Stimulated activated CD8-positive, alpha-beta memory T cell treated with anti-CD3 and anti-CD28 coated beads, Interleukin-2, amount 100 ng/mL, for 48 hours (primary cell): ENCODE measurements at places on chromosomes 4 and X.

- DNase-seq, result no peak
These were observed 897.3 kb upstream of the TENM3 start for GRCh38 chr4:181345931-181346330.

- DNase-seq, result no peak
These were observed 17.8 kb upstream of the ASIC5 start for GRCh38 chr4:155883895-155884294.

- no peak for DNase-seq
These were observed 59.0 kb downstream of the CCSER1 start for GRCh38 chr4:90186229-90186628.

- no peak for DNase-seq
These were observed 52.7 kb downstream of the CPLX1 start for GRCh38 chr4:773214-773613.

DNA sequence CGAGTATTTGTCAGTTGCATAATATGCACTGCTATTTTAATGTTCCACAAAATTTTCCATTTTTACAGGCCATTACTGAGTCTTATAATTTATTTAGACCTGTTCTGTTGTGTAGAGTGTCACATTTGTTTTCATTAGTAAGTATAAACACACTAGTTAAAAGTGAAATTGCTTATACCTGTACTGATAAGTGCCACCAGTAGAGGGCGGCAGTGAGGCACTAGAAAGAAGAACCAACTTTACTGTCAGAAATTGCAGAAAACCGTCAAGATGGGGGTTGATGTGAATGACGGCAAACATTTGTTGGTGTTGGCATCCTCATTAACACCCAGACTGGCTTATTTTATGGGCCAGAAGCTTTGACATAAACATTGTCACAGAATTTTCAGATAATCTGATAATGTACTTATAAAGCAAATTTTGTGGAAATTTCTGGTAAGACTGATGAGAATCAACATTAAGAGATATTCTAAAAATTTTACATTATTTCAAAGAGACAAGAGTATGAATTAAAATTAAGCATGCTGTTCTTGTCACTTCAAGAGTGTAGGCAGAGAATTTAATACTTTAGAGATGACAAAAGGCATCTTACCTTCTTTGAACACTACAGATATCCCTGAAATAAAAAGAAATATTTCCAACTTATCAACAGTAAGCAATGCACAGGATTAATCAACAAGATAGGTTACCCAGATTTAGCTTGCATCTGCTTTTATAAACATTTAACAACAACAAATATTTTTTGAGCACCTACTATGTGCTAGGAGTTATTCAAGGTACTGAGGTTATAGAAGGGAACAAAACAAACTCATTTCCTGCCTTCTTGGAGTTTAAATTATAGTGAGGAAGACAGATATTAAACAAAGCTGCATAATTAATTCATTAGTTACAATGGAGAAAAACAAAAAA is 24.9 kb downstream of the ALPK1 start:
- DNase-seq, result peak; percentile 55

- DNase-seq, result no peak
These were observed 43.1 kb downstream of the BTC start for GRCh38 chr4:74751247-74751646.

GRCh38 chrX:155966876-155967275 is 30.6 kb upstream of the IL9R start:
- DNase-seq, result peak; percentile 12

GRCh38 chr4:107705742-107706556 is 14.1 kb downstream of the PAPSS1 start:
- DNase-seq, result no peak

GRCh38 chr4:633976-634598 is 8.7 kb downstream of the PDE6B start:
- no peak for DNase-seq

DNA sequence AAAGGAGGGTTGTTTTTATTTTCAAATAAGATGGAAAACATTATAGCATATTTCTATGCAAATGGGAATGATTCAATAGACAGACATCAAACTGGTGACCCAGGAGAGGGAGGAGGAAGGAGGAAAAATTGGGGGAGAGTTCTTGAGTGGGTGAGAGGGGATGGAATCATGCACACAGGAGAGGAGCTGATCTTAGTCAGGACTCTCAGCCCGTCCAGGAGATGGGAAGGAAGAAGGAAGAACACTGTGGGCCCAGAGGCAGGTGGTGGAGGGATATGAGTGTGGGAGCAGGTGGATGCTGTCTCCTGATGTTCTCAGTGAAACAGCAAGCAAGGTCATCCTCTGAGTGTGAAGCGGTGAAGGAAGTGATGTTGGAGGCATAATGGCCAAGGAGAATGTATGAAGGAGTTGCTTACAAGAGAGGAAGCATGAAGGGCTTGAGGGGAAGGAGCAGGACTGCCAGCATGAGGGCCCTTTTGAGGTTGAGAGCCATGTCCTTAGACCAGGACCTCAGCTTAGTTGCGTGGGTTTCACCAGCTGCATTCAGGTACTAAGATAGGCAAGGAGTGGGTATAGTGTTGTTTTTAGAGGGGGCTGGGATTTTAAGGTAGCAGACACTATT is 161.7 kb upstream of the NAP1L5 start:
- DNase-seq, result no peak

GRCh38 chr4:146143888-146144287 is 31.6 kb upstream of the LSM6 start:
- no peak for DNase-seq

GRCh38 chr4:138774940-138775339 is 240.6 kb upstream of the NOCT start:
- no peak for DNase-seq

DNA sequence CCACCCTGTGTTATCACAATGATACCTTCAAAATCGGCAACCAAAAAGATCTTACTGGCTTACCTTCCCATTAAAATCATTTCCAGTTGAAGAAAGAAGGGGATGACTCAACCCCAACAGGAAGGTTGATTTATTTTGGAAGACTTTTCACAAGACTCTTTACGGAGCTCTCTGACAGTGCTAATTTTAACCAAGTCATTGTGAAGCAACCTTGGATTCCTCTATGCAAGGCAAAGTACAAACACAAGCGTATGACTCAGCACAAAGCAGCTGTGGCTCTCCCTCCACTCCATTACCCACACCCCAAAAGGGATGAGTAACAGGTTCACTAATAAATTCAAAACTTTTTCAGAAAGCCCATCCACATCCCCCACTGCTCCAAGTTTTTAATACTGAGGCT is 213.8 kb upstream of the FGF13 start:
- no peak for DNase-seq

DNA sequence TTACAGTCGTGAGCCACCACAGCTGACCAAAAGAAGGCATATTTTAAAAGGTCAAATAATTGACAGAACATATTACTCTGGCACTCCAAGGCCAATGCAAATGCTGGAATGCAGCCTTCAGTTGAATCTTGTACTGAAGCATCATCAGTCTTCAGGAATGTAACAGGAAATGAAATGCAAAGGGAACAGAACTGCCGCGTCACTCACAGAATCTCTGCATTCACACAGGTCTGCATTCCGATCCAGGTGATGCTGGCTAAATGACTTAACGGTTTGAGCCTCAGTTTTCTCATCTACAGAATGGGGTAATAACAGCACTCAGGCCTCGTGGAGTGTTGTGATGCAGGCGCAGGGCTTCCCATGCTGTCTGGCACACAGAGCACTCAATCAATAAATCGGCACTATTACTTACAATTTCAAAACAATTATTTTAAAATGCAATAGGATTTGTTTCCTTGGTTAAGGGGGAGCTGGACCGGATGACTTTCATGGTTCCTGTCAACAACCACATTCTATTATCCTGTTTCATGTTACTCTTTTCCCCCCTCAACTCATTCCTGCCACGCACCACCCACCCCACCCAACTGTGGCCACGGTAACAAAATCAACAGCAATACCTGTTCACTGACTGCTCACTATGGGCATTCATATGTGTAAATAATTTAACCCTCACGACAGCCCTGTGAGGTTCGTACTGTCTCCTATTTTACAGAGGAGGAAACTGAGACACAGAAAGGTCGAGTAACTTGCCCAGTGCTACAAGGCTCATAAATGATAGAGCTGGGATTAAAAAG is 32.4 kb downstream of the IGFBP7 start:
- DNase-seq, result no peak

GRCh38 chrX:45232139-45232538 is 31.5 kb upstream of the DIPK2B start:
- no peak for DNase-seq

GRCh38 chr4:147094238-147094637 is 148.6 kb upstream of the TTC29 start:
- DNase-seq, result no peak

DNA sequence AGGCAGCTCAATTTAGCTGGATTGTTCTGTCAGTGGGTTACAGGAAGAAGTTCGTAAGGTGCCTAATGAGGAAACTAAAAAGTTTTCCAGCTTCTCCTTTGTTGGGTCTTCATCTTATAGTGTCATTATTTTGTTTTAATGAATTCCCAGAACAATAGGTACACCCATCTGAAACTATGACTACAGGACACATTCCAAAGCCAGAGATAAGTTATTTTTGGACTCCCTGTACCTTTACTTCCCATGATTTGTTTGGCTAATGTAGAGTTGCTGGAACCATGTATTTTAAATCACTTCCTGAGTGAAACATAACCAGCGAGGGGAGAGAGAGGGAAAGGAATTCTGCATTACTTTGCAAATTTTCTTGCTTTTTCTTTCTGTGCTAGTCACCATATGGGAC is 114.0 kb downstream of the CLCN5 start:
- DNase-seq, result no peak

GRCh38 chrX:47283015-47283771 is 50.4 kb downstream of the USP11 start:
- DNase-seq, result no peak

DNA sequence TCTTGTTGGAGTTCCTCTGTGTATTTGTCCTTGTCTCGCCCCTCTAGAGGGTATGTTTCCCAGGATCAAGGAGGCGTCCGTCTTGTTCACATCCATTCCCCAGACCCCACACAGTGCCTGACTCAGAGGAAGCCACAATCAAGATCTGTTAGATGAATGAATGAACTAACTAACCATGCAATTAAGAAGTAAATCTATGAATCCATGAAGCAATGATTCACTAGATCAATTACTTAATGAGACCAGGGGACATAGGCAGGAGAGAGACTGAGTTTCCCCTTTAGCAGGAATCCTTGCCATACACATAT is 11.9 kb downstream of the BLOC1S4 start:
- DNase-seq, result no peak

DNA sequence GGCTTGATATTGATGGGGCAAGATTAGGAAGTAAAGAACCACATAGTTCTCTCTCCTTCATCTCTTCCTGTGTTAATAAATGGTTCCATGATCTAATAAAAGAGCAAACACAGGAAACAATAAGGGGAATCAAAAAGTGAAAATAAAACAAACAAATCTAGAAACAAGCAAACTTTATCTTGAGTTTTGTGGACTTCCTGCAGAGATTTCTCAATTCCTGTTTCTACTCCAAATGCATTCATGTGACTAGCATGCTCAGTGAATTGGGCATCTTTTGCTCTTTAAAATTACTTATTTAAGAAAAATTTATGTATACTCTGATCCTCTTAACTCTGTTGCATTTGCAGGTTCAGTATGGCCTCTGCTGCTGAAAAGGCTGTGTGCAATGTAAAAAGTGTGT is 682.0 kb downstream of the KCTD8 start:
- no peak for DNase-seq

DNA sequence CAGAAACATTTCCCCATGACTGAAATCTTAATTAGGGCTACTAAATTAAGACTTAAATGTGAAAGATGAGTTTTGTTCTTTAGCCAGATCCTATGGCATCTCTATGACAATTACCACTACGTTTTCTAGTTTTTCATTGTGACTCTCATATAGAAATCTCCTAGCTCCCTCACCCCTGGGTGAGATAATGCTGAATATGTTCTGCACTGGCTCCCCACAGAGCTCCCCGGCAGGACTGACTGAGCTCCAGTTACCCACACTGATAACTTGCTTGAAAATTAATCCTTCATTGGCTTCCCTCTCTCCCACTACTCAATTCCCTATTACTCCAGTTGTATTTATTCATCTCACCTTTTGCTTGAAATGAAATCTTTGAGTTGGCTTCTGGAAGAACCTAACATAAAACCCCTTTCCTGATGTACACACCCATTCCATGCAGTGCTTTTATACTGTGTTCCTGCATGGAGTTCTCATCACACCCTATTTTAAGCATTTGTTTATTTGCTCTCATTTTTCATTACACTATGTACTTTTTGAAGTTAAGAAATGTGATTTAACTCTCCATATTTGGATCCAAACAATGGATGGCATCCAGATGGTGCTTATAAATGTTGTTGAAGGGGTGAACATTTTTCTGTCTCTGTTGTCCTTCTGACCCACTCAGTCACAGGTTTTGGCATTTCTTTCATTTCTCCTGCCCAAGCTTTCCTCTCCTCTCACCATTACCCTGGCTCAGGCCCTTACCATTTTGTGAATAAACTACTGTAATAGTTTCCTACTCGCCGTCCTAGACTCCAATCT is 623.4 kb downstream of the SPRY1 start:
- DNase-seq, result no peak

GRCh38 chr4:1463088-1463926 is 57.1 kb upstream of the NKX1-1 start:
- DNase-seq, result no peak

DNA sequence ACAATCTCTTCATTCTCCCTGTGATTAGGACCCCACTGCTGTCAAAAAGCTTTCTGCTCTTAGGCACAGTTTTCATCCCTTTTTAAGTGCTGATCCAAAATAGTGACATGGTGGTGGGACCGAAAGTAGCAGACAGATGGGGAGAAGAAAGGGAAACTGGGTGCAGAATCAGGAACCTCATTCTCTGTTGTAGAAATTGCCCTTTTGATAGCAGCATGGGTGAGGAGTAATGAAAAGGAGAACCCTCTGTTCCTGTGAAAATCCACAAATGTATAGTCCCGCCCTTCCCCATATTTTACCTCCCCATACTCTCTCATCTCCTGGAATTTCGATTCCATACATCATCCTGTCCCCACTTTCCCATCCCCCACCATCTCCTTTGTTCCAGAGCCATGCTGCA is 126.5 kb downstream of the STIM2 start:
- no peak for DNase-seq

DNA sequence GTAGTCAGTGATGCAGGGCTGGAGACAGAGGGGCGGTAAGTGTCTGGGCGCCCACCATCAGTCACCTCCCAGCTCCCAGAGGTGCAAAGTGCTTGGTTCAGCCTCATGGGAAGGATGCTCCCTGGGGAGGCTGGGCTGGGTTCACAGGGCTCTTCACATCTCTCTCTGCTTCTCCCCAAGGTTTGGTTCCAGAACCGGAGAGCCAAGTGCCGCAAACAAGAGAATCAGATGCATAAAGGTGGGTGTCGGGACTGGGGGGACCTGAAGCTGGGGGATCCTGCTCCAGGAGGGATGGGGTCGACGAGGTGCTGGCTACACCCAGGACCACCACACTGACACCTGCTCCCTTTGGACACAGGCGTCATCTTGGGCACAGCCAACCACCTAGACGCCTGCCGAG is 10.1 kb downstream of the SHOX start:
- no peak for DNase-seq

DNA sequence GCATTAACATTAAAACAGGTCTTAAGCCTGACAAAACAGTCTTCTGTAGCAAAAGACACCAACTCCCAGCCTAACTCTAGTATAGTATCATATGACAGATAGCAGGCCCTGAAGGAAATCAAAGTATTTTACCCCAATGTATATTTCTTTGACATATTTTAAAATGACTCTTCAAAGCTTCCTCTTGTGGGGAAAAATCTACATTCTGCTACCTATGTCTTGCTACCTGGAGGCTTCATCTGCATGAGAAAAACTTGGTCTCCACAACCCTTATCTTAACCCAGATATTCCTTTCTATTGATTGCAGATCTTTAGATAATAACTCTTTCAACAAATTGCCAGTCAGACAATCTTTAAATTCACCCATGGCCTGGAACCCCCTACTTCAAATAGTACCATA is 1620.4 kb downstream of the PCDH7 start:
- no peak for DNase-seq
